ENCODE measurements at places on chromosomes 4 and X. TPM values are rescaled to one million over a fixed set of nuclear protein-coding genes. Genes with fewer than 3 reads are reported as not detected.

- no peak for DNase-seq
Observed at GRCh38 chr4:80073473-80074008, 512 bp upstream of the ANTXR2 start.

OCIAD2 gene
- total RNA-seq: 43.1 TPM

CLDN34 gene
- not detected for total RNA-seq

SLC6A14 gene
- not detected for total RNA-seq

FAM241A gene
- 19.2 TPM for total RNA-seq

- no peak for DNase-seq
Observed at GRCh38 chrX:100098660-100099375, 311.3 kb downstream of the PCDH19 start.

- no peak for DNase-seq
Observed at GRCh38 chr4:173398779-173399415, at the start of gene SCRG1. Gene SCRG1 (minus strand): TSS chr4:173399116. CDS start chr4:173391414, 7,702 bp downstream.

GRCh38 chrX:110267874-110268273 lies 50.0 kb downstream of the AMMECR1 start:
- DNase-seq: peak; percentile 45

- DNase-seq: no peak
Observed at GRCh38 chrX:71098951-71099506, 3.4 kb downstream of the FOXO4 start.

GRCh38 chr4:74133786-74134499 lies 24.0 kb upstream of the MTHFD2L start:
- DNase-seq: peak; percentile 95

DNA sequence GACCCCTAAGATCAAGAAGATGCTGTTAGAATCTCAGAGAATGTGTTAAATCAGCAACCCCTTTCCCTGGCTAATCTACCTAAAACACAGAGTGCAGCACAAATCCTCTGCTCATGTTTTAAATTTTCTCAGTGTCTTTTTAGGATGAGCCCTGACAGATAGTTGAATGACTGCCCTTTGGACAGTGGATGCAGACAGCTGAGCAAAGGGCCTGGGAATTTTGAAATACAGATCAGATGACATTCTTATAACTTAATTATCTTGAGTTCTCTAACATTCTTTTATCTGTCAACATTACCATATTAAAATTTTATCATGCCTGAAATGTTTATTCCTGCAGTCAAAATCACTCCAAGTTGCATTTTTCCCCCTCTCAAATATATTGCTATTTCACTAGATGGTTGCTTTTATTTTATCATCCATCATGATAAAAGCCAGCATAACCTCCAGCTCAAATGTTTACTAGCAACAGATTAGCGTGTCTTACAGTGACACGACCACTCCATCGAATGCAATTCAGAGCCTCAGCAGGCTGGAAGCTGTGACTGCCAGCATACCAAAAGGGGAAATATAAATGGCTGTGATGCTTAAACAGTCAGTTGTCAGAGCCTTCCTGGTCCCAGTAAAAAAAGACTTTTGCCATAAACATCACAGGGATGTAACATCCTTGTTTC lies 22.8 kb upstream of the ARHGAP24 start:
- DNase-seq: no peak

- no peak for DNase-seq
Observed at GRCh38 chr4:74527049-74527448, 82.1 kb downstream of the AREG start.

DNA sequence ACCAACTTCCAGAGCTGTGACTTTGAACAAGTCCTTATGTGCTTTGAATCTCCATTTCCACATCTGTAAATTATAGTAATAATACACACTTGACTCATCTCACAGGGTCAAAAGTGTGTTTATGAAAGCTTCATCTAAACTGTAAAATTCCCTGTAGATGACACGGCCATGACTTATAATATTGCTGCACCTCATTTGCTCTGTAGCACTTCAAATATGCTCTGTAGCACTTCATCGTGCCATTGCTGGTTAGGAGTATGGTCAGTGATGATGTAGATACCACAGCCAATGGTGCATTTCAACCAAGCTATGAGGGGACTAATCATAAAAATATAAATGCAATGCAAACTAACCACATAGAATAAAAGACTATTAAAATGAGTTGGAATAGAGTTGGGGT lies 318.6 kb downstream of the ANK2 start:
- no peak for DNase-seq

GRCh38 chr4:43567644-43568043 lies 675.1 kb downstream of the GRXCR1 start:
- DNase-seq: no peak

- no peak for DNase-seq
Observed at GRCh38 chr4:19657856-19658255, 593.8 kb upstream of the SLIT2 start.

DNA sequence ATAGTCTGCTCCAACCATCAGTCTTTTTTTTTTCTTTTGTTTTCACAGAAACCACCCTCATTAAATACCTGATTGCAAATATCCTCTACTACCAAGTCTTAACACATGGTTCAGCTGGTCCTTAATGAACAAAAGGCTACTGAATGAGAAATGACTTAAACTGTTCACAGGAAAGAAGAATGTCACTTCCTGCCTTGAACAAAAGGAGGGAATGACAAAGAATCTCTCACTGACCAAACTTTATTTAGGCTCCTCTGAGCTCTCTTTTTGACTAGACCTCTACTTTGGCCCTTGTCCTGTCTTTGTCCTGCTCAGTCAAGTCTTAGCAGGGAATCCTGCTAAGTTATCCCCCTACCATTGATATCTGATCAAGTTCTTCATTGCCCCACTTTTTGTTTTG lies 31.8 kb upstream of the GJB1 start:
- peak; percentile 3 for DNase-seq

GRCh38 chr4:146998157-146998556 lies 52.5 kb upstream of the TTC29 start:
- no peak for DNase-seq

CAPN6 gene
- not detected for total RNA-seq

- no peak for DNase-seq
Observed at GRCh38 chr4:26030780-26031179, 116.8 kb downstream of the SMIM20 start.

DNA sequence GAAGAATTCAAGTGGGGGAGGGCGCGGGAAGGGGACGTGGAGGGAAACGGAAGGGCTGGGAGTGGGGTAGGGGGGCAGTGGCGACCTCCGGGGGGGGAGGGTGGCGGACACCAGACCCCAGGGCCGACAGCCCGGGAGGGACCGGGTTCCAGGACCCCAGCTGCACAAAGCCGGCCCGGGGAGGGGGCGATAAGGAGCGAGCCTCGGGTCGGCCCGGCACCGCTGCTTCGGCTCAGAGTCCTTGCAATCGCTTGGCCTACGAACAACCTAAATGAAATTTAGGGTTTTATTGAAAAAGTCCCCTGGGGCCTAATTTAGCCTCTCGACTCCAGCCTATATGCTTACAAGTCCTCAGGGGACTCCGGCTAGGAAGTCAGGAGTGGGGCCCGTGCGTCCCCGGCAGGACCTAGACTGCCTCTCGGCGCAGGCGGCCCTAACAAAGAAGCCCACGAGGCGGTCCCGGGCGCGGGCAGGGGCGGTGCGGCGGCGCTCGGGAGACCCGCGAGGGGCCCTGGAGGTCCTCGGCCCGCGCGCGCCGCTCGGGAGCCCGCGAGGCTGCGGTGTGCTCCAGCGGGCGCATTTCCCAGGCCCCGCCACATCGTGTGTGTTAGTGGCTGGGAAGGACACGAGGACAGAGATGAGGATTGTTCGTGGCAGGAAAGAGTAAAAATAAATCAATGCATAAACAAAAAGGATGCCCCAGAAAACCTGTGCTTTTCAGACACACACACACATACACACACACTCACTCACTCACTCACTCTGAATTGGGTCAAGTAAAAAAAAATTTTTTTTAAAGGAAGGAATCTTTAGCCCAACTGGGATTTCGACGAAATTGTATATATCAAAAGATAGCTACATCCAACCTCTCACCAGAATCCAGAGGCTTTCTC lies 70.0 kb downstream of the MGST2 start:
- DNase-seq: peak; percentile 52

DNA sequence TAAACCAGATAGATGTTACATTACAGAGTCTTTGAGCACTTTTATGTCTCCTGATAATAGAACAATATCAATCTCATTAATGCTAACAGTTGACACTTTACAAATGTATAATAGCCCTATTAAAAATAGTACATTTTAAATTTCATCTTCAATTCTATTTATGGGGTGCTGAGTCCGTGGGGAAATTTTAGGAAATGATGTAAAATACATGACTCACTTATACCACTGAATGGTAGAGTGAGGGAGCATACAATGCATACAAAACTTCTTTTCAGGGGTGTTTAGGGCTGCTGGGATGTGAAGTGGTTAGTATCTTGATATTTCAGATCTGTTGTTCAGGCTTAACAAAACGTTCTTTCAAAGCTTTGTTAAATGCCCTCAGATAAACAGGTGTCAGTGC lies 696.2 kb downstream of the TRAM1L1 start:
- DNase-seq: no peak

TAB3 gene
- total RNA-seq: 10.3 TPM

- DNase-seq: no peak
Observed at GRCh38 chrX:39802354-39802753, 295.4 kb downstream of the BCOR start.

DNA sequence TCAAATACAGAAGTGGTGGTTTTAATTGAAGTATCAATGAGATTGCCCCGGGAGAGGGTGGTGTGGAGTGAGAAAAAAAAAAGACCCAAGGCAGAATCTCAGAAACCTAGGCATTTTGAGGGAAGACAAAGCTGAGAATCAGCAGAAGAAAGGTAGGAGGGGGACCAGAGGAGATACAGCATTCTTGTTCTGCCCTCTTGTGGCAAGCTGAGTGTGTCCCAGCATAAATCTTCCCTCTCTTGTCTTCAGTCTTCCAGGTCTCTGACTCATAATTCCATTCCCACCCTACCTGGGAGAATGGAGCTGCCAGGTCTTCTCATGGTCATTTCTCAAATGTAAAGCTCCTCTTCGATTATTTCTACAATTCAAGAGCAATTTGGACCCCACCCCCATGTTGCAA lies 32.7 kb upstream of the MAGED1 start:
- peak; percentile 60 for DNase-seq

- no peak for DNase-seq
Observed at GRCh38 chr4:16006771-16007446, 43.9 kb upstream of the FGFBP2 start.

DNA sequence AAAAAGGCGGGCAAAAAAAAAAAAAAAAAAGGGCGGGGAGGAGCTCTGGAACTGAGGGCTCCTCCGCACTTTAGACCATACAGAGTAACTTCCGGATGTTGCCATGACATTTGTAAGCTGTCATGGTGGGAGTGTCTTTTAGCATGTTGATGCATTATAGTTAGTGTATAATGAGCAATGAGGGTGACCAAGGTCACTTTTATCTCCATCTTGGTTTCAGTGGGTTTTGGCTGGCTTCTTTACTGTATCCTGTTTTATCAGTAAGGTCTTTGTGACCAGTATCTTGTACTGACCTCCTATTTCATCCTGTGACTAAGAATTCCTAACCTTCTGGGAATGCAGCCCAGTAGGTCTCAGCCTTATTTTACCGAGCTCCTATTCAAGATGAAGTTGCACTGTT lies 193.4 kb downstream of the UGT8 start:
- DNase-seq: no peak

GABRG1 gene
- total RNA-seq: not detected

DNA sequence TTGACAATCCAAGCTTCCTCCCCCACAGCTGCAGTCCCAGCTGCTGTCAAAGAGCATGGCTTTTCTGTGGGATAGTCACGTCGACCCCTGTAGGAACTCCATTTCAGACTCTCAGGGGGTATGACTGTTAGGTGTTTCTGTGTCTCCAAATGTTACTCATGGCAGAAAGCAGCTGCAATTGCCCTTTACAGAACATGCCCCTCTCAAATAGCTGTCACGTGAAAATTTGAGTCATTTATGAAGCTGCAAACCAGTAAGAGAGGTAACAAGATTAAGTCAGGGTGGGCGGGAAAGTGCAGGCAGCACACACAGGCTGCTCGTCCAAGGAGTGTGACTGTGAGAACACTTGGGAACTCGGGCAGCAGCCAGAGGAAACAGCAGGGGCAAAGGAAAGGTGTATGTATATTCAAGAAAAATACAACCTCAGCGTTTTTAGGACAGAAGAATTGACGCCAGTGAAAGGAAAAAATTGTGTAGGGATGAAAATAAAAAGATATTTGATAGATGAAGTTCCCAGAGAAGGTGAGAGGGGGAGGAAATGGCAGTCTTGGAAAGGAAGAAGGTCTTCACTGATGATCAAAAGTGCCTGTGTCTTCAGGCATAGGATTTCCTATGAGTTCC lies 66.5 kb upstream of the TMEM184C start:
- DNase-seq: peak; percentile 15
